ENCODE measurements at places on chromosomes 5 and 9. TPM values are rescaled to one million over a fixed set of nuclear protein-coding genes. Genes with fewer than 3 reads are reported as not detected.

GRCh38 chr5:174501461-174502069 lies 222.8 kb upstream of the MSX2 start:
- DNase-seq = no peak

GRCh38 chr5:10903786-10904560 lies 142.9 kb upstream of the DAP start:
- no peak for DNase-seq

- DNase-seq = no peak
Measured at GRCh38 chr5:139836469-139837208, 41.0 kb downstream of the PSD2 start.

- DNase-seq = no peak
Measured at GRCh38 chr9:89911721-89912604, 307.2 kb downstream of the GADD45G start.

GRCh38 chr5:83470526-83471404 lies 779 bp upstream of the VCAN start:
- no peak for DNase-seq

Gene TMEM174
- not detected for total RNA-seq

Gene PCDHA1
- not detected for total RNA-seq

Gene SPINK1
- not detected for total RNA-seq

Gene B4GALT1
- total RNA-seq = 106 TPM

Gene RETREG1
- 30.2 TPM for total RNA-seq

Gene AGXT2
- total RNA-seq = not detected

Gene CYFIP2
- 363 TPM for total RNA-seq

Gene ADGRV1
- total RNA-seq = 0.52 TPM
